ENCODE measurements at places on chromosomes 3 and 15. TPM values are rescaled to one million over a fixed set of nuclear protein-coding genes. Genes with fewer than 3 reads are reported as not detected.

- DNase-seq, result no peak
Observed at GRCh38 chr15:81194723-81195122, 2.0 kb upstream of the IL16 start.

The HAPLN3 gene
- total RNA-seq, result 79.1 TPM

DNA sequence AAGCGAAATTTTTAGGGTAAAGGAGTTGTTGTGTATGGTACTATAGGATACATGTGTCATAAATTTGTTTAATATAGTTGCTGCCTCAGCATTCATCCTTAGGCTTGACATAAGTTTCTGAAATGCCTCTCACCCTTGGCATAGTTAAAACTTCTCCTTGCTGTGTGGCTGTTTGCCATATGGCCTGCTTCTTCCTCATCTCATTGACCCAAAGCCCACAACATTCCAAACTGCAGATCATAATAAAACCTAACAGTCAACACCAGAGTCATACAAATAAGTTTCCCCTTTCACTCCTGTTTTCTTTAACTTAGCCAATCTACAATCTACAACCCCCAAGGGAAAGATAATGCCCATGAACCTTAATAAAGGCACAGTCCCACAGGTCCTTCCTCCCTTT lies 136.6 kb downstream of the TMCC1 start:
- DNase-seq, result no peak

- DNase-seq, result no peak
Observed at GRCh38 chr3:113546414-113546893, 14.1 kb downstream of the SIDT1 start.

GRCh38 chr3:160665231-160665630 lies 11.7 kb upstream of the ARL14 start:
- DNase-seq, result no peak

Measured in activated naive CD8-positive, alpha-beta T cell treated with anti-CD3 and anti-CD28 coated beads, Interleukin-2, amount 10 ng/mL, durations not matched to agents 7 days and 5 days (primary cell).